Cerebellar nuclear complex (tissue), 1 donor: ENCODE measurements at places on chromosomes 3 and 15.

DNA sequence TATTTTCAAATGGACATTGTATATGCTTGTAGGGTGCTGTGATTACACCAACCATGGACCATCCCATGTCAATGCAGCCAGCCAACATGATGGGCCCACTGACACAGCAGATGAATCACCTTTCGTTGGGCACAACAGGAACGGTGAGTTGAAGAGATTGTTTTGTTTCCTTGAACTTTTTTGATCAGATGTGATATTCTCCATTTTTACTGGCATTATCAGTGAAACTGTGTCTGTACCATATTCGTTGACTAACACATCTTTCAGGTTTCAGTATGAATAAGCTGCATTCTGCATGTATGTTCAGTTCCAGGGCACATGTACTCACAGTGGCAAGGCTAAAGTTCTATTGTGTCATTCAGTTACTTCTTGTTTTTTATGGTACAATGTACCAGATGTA, 655.2 kb downstream of the RBMS3 start:
- no peak for DNase-seq

- no peak for DNase-seq
Measured at GRCh38 chr3:10456981-10457380, 48.4 kb downstream of the ATP2B2 start.

DNA sequence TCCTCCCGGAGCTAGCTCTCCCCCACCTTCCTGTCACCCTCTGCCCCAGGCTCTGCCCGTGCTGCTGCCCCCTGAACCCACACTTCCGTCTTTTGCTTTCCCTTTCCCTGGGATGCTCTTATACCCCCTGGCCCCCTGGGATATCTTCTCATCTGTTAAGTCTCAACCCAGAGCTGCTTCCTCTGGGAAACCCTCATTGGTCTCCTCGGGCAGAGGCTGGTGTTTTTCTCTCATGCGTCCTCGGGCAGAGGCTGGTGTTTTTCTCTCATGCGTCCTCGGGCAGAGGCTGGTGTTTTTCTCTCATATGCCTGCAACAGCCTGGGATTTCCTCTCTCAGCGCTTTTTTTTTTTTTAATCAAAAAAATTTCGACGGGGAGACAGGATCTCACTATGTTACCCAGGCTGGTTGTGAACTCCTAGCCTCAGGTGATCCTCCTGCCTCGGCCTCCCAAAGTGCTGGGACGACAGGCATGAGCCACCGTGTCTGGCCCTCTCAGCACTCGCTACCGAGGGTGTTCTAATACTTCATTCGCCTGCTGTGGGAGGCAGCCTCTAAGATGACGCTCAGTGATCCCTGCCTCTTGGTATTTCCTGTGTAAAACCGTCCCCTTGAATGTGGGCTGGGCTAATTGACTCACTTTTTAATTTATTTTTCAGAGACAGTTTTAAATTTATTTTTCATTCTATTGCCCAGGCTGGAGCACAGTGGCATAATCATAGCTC, 62.7 kb upstream of the TFRC start:
- no peak for DNase-seq

DNA sequence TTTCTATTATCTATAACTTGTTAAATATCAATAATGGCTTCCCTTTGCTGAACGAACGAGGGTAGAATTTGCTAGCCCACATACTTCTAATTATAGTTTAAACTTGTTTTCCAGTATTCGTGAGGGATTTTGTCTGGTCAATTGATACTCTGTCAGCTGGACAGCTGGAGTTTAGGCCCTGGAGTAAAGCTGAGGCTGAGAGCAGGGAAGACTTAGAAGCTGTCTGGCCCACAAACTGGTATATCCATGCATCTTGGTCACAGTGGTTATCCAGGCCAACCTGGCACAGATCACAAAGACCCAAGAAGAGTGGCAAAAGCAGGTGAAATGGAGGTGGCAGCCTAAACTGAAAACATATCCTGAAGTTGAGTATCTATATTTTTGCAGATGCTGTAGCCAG, 19.3 kb downstream of the ARHGAP31 start:
- no peak for DNase-seq

DNA sequence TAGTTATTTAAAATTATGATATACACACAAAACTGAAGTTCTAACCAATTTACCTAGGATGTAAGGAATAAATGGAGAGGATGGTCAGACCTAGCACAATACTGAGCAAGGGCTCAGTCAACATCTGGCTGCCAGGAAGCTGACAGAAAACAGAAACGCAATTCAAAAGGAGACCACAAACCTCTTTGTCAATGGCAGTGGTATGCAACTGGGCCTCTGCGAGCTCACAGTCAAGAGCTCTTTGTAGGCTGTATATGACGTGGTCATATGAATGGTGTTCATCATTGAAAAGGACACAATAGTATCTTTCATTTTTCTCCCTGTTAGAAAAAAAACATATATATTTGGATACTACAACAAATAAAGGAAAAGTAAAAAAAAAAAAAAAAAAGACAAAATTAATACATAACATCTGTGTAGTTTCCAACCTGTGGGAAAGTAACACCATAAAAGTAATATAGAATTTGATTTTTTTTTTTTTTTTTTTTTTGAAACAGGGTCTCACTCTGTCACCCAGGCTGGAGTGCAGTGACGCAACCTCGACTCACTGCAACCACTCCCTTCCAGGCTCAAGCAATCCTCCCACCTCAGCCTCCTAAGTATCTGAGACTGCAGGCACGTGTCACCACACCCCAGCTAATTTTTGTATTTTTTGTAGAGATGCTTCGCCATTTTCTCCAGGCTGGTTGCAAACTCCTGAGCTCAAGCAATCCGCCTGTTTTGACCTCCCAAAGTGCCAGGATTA, 37.9 kb downstream of the UBR1 start:
- DNase-seq = no peak

- DNase-seq = no peak
Measured at GRCh38 chr15:48647962-48648361, 2.5 kb upstream of the FBN1 start.

- no peak for DNase-seq
Measured at GRCh38 chr3:196942915-196943277, 568 bp upstream of the NCBP2 start.

DNA sequence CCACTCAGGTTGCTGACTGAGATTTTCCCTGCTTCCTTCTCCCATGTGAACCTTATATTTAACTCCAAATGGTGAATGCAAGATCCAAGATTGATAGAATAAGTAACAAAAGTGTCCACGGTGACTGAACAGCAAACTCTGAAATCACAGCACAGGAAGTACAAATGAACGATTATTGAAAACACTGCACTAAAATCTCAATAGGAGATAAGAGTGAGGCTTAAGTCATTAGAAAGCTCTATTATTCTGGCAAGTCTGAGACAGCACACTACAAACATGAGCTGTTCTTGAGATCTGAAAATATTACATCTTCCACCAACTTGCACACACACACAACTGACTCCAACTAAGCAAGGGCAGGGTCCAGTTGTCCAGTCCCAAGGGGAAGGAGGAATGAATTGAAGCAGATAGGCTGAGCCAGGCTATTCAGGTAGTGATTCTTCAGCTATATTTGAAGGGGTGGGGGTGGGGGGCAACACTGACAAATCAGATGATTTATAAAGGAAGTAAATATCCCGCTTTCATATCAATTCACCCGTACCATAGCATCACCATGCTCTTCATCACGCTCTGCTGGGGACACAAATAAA, 2.9 kb downstream of the ZNF385D start:
- DNase-seq = no peak

DNA sequence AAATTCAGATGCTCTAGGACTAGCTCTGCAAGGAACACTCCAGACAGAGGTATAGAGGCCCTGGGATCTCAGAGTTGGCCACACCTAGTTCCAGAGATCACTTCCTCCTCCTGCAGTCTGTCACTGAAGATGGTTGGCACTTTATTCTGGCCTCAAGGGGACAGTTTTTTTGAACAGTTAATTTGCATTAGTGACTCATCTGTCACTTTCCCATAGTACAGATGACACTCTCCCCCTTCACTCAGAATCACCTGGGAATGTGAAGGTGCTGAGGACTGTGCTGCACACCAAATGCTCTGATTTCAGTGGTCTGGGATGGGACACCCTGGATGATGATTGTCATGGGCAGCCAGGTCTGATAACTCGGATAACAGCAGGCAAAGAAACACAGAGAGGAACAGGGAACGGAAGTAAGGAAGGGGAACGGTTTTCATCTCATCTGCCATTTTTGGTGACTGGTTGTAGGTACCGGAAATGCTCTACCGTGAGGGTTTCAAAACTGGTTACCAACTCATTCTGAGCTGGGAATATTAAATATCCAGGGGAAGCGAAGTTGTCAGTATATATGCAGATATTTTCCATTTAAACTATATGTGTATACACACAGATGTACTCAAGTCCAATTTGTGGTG, 232.5 kb upstream of the ST8SIA2 start:
- DNase-seq = no peak

DNA sequence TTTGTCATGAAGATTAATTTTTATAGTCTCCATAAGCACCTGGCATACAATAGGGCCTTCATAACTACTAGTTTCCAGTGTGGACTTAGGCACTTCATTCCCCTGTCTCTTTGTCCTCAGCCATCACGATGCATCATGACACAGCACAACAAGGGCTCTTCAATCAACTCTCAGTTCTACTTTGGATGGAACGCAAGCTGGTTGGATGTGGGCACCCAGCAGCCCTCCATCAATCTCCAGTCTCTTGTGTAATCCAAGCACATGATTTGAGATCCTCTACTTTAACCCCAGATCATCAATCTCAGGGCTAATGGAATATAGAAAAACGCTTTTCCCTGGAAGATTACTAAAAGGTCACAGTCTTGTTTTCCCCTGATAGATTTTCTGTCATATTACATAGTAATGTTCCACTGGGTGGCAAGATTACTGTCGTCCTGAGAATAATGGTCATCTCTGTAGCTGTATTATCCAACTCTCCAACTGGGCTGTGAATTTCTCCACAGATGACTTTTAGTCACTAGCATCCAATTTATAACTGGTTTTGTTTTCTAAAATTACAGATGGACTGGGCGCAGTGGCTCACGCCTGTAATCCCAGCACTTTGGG, 22.9 kb upstream of the CHRNA7 start:
- DNase-seq = no peak

DNA sequence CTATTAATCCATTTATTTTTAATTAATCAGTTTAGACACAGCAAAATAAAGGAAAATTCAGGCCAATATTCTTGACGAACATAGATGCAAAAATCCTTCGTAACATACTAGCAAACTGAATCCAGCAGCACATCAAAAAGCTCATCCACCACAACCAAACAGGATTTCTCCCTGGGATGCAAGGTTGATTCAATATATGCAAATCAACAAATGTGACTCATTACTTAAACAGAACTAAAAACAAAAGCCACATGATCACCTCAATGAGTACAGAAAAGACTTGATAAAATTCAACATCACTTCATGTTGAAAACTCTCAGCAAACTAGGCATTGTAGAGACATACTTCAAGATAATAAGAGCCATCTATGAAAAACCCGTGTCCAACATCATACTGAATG, 364.1 kb upstream of the THBS1 start:
- no peak for DNase-seq

DNA sequence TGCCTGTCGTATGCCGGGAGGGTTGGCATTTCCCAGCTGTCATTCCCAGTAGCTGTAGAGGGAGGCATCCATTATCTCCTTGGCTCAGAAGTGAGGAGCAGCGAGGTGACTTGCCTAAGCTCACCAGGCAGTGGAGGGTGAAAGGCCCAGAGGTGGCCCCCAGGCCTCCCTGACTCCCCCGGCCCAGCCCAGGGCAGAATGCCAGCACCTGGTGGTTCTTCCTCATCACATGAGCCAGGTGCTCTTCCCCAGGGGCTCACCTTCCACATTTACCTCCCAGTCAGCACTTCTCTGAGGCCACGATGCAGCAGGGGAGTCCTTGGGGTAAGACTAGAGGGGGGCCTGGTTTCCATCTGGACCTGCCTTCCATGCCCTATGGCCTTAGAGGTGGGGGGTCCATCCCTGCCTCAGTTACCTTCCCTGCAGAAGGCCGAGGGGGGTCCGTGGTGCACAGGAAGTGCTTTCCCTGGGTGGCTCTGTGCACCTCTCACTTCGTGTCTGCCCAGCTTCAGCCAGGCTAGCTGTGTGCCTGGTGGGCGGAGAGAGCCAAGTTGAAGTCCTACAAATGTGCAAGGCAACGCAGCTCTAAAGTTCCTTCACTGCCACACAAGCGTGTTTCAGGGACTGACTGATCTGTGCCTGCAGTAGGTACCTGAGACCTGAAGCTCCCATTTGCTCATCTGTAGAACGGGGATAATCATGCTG, 70.3 kb upstream of the PLXNA1 start:
- no peak for DNase-seq

DNA sequence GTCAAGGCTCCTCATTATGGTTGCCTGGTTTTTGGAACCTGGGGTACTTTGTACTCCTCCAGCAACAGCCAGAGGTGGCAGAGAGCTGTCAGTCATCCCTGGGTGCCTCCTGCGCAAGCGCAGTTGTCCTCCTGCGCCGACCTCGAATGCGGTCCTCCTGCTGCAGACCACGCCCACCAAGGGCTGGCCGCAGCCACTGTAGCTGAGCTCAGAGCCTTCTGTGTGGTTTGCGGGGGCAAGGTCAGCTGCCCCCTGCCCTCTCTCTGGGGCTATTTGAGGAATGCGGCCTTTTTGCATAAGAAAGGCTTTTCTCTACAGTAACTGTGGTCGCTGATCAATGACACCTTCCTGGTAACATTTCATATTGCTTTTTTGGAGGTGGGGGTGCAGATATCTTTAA, 131.3 kb upstream of the SNRPN start:
- no peak for DNase-seq

GRCh38 chr15:22933641-22934061, 46.5 kb downstream of the CYFIP1 start:
- no peak for DNase-seq

DNA sequence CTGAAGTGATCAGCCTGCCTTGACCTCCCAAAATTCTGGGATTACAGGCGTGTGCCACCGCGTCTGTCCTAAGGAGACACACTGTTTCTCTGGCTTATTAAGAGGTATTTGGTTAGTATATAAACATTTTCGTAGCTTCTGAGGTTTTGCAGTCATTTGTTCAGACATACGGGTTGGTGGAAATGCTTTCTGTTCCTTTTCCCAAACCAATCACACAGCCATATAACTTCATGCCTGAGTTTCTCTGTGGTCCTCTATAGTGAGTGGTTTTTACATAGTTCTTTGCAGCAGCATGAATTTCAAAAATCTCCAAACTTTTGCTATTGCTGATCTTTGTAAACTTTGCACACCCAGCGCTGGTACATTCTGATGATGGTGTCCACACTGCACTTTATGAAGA, 100.5 kb downstream of the AKAP13 start:
- no peak for DNase-seq

- no peak for DNase-seq
Measured at GRCh38 chr3:16828815-16829214, 55.9 kb upstream of the PLCL2 start.

DNA sequence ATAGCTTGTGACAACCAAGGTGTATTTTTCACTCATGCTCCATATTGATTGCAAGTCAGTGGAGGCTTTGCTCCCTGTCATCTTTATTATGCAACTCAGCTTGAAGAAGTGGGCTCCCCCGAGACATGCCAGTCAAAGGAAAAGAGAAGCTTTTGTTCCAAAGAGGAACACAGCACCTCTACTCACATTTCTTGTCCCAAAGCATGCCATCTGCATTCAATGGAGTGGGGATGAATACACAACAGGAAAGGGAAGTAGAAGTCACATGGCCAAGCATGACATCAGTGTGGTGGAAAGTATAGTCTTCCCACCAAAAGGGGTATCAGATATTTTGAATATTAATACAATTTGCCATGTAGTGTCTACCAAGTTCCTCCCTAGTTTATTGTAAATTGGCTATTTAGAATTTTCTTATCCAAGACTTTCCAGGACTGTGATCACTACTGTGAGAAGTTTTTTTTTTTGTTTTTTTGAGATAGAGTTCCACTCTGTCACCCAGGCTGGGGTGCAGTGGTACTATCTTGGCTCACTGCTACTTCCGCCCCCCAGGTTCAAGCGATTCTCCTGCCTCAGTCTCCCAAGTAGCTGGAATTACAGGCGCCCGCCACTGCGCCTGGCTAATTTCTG, 114.5 kb downstream of the GMPS start:
- no peak for DNase-seq
